H4 (cell line): ENCODE measurements at places on chromosomes 7 and 10.

DNA sequence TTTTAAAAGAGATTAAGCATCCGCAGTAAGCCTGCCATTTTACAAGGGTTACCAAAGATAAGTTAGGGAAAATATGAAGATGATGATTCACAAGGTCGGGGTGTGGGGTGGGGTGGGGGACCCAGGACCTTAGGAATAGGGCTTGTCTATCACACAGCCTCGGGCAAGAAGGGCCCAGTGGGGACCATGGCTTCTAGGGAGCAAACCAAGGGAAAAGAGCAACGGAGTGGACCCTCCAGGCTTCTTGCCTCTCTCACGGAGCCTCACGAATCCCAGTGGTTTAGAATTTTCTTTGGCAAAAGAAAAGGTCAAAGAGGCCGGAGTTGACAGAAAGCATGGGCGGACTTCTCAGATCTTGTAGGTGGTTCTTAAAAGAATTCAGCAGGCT lies 1.3 kb downstream of the PRKCQ start:
- DNase-seq = no peak

DNA sequence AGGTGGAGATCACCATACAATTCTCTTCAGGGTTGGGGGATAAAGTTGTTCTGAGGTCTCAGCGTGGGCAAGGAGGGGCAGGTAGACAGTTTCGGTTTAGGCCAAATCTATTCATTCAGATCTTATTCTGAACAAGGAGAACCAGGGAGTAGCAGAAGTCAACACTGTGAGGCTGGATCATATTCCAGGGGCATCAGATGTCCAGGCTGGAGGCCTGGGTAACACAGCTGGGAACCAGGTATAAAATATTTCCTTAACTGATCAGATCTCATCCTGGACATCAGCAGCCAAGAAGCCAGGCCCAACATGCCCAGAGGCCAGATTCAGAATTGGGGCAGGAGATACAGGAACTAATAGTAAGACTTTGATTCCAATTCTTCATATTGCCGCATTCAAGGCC lies 19.2 kb upstream of the FLNC start:
- no peak for DNase-seq

GRCh38 chr7:132472463-132473120 lies 103.7 kb downstream of the PLXNA4 start:
- DNase-seq = peak; percentile 55

DNA sequence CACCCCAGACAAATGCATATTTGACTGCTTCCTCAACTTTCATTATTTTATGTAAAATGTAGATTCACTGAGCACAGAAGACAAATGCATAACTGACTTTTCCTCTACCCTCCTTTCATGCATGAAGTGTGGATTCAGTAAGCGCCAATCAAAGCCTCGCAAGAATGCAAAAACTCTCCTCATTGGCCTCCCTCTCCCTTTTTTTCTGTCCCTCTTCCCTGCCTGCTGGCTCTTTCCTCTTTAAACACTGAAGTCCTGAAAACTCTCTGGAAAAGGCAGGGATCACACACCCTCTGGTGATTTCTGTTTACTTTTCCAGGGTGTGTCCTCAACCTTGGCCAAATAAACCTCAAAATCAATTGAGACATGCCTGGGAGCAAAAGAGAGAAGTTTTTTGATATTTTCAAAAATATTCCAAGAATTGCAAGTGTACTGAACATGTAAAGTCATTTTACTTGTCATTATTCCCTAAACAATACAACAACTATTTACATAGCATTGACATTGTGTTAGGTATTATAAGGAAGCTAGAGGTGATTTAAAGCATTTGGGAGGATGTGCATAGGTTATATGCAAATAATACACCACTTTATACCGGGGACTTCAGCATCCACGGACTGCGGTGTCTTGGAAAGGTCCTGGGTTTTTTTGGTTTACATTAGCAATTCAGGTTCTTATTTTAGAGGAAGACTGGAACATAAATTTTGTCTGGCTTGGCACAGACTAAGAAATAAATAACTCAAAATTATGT lies 71.4 kb downstream of the SEC61G start:
- no peak for DNase-seq

GRCh38 chr7:12056381-12056780 lies 154.7 kb upstream of the TMEM106B start:
- no peak for DNase-seq

- DNase-seq = no peak
Measured at GRCh38 chr10:128530301-128530700, 404.1 kb upstream of the MKI67 start.

DNA sequence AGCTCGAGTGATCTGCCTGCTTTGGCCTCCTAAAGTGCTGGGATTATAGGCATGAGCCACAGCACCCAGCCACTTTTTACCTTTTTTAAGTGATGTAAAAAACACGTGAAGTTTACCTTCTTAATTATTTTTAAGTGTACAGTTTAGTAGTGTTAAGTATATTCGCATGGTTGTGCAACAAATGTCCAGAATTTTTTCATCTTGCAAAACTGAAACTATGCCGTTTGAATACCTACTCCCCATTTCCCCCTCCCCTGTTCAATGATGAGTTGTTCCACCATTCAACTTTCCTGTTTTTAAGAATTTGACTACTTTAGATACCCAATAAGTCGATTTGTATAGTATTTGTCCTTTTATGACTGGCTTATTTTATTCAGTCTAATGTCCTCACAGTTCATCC lies 10.9 kb downstream of the NRBF2 start:
- DNase-seq = no peak

- DNase-seq = no peak
Measured at GRCh38 chr7:90931986-90932916, 332.0 kb upstream of the FZD1 start.

GRCh38 chr10:101614663-101615524 lies 26.8 kb downstream of the DPCD start:
- DNase-seq = no peak

GRCh38 chr7:137203351-137203750 lies 140.2 kb downstream of the PTN start:
- no peak for DNase-seq

DNA sequence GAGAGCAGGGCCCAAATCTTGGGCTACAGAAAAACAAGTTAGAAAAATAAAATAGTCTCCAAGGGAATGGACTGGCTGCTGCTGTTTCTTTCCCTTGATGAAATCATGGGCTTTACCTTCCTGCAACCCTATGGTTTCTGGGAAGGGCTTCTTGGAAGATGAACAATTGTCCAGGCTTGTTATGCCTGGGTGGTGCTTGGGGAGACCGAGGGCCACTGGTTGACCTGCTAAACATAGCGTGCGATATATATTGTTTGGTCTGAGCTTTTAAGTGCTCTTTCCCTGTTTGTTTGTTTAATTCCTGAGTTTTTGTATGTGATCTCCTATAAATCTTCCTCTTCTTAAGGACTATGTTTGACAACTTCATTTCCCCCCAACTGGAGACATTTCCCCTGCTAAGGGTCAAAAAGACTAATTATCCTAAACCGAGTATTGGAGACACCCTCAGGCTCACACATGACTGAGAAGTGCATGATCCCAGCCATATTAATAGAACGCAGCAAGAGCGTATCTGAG lies 37.9 kb downstream of the SLC25A28 start:
- no peak for DNase-seq

- DNase-seq = no peak
Measured at GRCh38 chr10:63446716-63447440, 18.9 kb downstream of the JMJD1C start.

DNA sequence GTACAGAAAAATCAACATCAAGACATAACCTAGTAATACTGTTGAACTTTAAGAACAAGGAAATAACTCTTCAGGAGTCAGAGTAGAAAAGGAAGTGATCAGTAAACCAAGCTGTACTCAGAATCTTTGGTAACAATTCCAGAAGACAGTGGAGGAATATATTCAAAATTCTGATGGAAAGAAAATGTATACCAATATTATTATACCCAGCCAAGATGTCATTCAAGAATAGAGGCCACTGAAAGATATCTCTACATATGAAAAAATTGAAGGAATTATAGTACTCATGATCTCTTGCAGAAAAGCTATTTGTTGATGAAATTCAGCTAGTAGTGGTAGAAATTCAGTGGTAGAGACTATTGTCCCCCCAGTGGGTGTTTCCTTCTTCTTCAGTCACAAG lies 182.6 kb upstream of the ZMIZ1 start:
- no peak for DNase-seq

GRCh38 chr7:105219771-105220160 lies 169.0 kb downstream of the SRPK2 start:
- no peak for DNase-seq

DNA sequence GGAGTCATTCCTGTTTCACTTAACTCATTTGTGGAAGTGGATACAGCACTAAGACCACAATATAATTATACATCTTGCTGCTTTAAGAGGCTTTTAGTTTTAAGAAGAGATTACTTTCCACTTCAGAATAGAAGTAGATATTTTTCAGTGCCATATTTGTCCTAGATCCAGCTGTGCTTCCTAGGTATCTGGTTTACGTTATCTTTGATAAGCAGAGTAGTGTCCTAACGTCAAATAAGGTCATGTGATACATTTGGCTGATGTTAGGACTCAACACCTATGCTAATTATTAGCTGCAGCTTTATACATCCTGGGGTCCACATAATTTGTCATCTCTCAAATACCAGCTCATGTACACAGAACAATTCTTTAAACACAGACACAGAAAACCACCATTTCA lies 196.2 kb upstream of the SMIM30 start:
- DNase-seq = no peak

GRCh38 chr7:698515-699475 lies 27.7 kb upstream of the DNAAF5 start:
- DNase-seq = no peak

GRCh38 chr10:92222603-92223262 lies 68.1 kb downstream of the CPEB3 start:
- no peak for DNase-seq

- DNase-seq = no peak
Measured at GRCh38 chr10:97590082-97590747, 694 bp downstream of the C10orf62 start.

DNA sequence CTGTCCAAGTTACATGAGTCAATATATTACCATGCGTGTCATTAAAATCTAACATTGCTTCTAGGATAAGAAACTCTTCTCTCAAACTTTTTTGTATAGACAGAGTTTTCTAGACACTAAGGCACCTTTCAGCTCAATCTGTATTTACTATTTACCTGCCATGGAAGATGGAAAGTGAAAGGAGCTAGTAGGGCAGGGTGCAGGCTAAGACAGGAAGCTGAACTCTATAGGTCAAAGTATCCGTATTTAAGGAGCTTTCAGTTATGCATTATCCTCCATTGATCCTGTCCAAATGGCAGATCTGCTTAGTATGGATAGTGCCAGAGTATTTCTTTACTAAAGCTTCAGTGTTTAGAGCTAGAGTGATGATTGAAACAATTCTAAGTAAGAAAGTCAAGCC lies 612.8 kb downstream of the IPMK start:
- no peak for DNase-seq

- no peak for DNase-seq
Measured at GRCh38 chr10:33478675-33479125, 144.2 kb upstream of the NRP1 start.

DNA sequence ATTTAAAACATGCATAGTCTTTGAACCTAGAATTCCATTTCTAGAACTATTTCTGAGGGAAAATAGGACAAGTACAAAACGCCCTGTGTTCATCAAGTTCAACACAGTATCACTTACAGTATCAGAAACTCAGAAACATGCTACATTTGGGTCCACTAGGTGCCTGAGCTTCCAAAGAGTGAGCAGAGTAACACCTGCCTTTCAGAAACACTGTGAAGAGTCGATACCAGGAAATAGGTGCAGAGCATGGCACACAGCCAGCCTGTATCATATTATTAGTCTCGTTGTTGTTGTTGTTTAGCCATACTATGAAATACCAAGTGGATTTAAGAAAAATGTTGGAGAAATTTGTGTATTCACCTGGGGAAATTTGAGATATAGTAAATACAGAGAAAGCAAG lies 392.1 kb upstream of the MGMT start:
- no peak for DNase-seq

- peak; percentile 94 for DNase-seq
Measured at GRCh38 chr7:690478-691360, 35.8 kb upstream of the DNAAF5 start.

- no peak for DNase-seq
Measured at GRCh38 chr7:101179117-101179516, 976 bp downstream of the NAT16 start.

DNA sequence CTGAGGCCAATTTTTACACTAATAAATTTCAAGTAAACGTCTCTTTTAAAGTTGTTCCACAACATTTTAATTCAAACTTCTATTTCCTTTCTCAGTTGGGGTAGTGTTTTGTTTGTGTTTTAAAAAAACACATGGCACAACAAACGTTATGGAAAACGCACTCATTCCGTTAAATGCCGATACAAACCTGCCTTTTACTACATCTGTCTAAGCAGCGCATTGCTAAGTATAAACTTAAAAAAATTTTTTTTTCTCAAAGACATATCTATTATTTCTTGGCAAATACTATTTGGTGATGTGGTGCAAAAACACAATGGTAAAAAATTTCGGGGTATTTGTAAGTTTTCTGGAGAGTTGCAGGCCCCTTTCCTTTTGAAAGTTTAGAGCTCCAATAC lies 1.4 kb downstream of the SKIDA1 start:
- no peak for DNase-seq

GRCh38 chr10:63628526-63629362 lies 107.5 kb downstream of the REEP3 start:
- peak; percentile 38 for DNase-seq

DNA sequence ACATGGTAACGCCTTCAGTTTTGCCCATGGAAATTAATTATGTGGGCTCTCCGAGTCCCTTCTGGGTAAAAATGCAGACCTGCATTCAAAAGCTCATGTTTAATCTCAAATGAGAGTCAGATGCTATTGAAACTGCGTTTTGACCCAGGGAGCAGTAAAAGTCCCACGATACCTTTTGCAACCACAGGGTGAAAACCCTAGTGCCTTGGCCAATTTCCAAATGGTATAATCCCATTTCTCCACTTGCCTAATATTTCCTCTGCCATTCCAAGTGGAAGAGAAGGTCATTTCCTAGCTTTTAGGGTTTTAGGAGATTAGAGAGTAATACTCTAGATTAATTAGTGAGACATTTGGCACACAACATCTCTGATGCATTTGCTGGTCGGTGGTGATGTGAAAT lies 132.5 kb downstream of the NRP1 start:
- no peak for DNase-seq

GRCh38 chr7:29564496-29565223 lies 1.0 kb downstream of the PRR15 start:
- DNase-seq = peak; percentile 78

DNA sequence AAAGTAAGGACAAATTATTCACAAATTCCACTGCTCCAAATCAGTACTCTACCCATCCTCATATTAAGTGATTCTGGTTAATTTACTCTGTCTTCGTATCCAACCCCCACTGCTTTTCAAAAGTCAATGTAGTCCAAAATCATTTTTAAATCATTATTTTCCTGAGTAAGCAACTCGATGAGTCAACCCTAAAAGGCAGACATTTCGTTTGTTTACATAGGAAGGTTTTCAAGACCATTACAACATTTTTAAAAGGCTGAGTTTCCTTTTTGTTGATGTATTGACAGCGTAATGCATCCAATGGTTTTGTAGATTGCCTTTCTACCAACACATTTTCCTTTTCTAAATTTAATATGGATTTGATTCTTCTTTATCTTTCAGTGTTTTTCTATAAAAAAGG lies 523.0 kb upstream of the ANKRD30A start:
- DNase-seq = peak; percentile 18
